Stimulated activated CD4-positive, alpha-beta T cell treated with anti-CD3 and anti-CD28 coated beads, Interleukin-1b, Interleukin-23, amount 100 ng/mL, for 24 hours (primary cell): ENCODE measurements at places on chromosomes 11 and 22.

GRCh38 chr11:118662401-118663271 lies 16.8 kb downstream of the TREH start:
- no peak for DNase-seq

- no peak for DNase-seq
These were observed 254.3 kb upstream of the SESN3 start for GRCh38 chr11:95485115-95485900.

DNA sequence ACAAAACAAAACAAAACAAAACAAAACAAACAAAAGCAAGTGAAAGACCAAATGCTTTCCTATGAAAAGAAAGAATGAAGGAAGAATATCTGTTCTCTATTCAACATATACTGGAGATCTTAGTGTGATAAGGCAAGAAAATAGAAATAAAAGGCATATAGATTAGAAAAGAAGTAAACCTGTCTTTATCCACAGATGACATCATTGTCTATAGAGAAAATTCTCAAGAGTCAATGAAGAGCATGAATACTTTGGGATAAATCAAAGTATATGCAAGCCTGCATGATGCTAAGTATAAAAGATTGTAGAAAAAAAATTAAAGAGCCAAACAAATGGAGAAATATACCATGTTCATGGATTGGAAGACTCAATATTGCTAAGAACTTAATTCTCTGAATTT lies 17.6 kb downstream of the C2CD3 start:
- no peak for DNase-seq

- DNase-seq, result no peak
These were observed 22.4 kb downstream of the SLC22A6 start for GRCh38 chr11:62962391-62962790.

GRCh38 chr11:75087319-75088305 lies 9.1 kb downstream of the OR2AT4 start:
- DNase-seq, result no peak

DNA sequence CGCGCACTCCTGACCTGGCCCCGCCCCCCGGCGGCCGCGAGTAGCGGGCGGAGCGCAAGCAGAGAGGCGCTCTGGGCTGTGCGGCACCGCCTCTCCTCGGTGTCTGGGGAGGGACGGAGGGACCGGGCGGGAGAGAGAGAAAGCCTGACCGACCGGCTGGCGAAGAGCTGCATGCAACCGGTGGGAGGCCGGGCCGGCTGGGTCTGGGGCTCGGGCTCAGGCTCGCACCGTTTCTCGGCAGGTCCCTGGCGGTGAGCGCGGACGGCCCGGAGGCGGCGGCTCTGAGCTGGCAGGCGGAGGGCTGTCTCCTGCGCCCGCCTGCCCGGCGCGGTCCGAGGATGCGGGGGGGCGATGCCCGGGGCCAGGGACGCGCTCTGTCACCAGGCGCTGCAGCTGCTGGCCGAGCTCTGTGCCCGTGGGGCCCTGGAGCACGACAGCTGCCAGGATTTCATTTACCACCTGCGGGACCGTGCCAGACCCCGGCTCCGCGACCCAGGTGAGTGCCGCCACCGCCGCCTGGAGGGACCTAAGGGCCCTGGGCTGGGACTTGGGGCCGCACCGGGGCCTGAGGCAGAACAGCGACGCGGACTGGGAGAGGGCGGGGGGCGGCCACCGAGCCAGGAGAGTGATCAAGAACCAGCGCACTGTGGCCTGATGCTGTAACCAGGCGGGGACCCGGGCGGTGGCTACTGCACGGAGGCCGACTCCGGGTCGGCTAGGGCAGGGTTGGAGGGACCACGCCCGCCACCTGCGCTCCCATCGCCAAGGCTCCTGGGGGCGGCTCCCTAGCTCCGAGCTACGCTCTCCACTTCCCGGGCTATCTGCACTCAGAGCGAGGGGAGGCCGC lies at the start of gene SYT9:
Gene SYT9 (plus strand): TSS at position 69 of the 847 bp plus-strand sequence. CDS start 283 bp downstream, at position 352.
- DNase-seq, result peak; percentile 21

DNA sequence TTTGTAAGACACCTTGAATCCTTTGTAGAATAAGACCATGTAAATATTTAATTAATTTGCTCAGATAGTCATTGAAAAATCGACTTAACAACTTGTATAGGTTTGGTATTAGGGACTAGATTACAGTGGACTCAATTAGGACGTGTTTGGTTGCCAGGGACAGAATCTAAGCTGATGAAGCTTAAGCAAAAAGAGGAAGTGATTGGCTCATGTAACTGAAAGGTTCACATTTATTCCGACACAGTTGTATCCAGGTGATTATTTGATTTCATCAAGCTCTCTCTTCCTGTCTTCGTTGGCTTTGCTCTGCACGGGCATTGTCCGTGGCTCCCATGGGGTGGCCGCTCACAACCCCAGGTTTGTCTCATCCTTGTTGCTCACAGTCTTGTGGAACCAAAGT lies 146.4 kb downstream of the C11orf91 start:
- DNase-seq, result no peak

- no peak for DNase-seq
These were observed 47.4 kb upstream of the BIRC3 start for GRCh38 chr11:102269927-102270326.

- DNase-seq, result no peak
These were observed 435.3 kb downstream of the OPCML start for GRCh38 chr11:133096981-133097380.

- no peak for DNase-seq
These were observed 1260.3 kb downstream of the BRD1 start for GRCh38 chr22:48567213-48567975.

- no peak for DNase-seq
These were observed 162.7 kb downstream of the MAML2 start for GRCh38 chr11:96180341-96180740.

DNA sequence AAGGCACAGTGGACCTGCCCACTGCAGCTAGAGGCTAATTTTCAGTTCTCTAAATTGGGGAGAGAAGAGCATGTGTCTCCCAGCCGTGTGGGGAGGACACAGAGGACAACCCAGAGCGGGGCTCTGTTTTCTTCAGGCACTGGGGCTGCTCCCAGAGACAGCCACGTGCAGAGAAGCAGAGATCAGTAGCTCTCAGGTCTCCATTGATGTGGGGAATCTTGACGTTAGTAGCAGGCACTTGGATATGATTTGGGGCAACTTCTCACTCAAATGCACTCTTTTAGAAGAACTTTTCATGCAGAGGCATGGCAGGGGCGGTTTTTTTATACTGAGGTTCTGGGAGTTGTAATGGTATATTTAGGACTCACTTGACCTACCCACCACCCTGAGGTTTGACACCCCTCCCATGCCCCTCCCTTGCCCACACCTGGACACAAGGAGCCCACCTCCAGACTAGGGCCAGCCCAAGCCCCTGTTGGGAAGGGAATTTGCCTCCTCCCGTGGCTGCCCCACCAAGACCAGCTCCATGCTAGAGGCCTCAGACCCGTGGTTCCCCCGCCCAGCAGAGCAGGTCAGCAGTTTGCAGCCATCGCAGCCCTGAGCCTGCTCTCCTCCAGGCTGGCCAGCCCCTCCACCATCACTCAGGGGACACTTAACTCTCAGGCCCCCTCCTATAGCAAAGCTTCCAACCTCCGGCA lies 94.2 kb upstream of the RTL6 start:
- no peak for DNase-seq

GRCh38 chr11:2574043-2574552 lies 125.7 kb downstream of the KCNQ1OT1 start:
- no peak for DNase-seq

GRCh38 chr11:22927793-22928192 lies 67.5 kb upstream of the CCDC179 start:
- DNase-seq, result no peak

DNA sequence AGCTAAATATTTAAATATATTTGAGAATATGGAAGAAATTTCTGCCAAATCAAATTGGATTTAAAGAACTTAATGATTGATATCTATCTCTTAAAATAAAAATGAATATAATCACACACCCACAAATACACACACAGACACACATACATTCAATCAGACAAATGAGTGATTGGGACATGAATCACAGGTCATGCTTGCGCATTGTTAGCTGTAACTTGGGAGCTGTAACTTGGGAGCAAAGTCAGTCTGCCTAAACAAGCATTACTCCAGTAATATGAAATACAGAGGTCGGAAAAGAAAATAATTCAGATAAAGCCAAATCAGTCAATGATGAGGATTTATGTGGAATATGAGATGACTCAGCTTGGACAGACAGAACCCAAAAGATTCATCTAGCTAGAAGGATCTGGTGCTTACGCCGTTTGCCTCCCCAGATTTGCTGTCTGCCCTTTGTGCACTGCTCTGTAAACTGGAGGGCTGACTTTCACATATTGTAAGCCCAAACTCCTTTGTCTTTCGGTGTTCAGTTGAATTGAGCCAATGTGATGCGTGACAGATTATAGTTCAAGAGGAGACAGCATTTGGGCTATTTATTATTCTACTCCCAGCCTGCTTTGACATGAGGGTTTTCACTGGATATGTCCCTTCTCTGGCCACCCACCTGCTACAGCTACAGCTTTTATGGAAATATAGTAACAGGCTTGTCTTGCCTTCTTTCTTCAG lies 1.6 kb downstream of the OR56B1 start:
- no peak for DNase-seq

- DNase-seq, result no peak
These were observed 72.6 kb upstream of the CADM1 start for GRCh38 chr11:115576606-115577380.

GRCh38 chr11:126815111-126815510 lies 185.5 kb downstream of the KIRREL3 start:
- no peak for DNase-seq

GRCh38 chr11:123330071-123330470 lies 100.0 kb upstream of the GRAMD1B start:
- no peak for DNase-seq

- DNase-seq, result no peak
These were observed 69.2 kb downstream of the CD82 start for GRCh38 chr11:44634401-44635281.

DNA sequence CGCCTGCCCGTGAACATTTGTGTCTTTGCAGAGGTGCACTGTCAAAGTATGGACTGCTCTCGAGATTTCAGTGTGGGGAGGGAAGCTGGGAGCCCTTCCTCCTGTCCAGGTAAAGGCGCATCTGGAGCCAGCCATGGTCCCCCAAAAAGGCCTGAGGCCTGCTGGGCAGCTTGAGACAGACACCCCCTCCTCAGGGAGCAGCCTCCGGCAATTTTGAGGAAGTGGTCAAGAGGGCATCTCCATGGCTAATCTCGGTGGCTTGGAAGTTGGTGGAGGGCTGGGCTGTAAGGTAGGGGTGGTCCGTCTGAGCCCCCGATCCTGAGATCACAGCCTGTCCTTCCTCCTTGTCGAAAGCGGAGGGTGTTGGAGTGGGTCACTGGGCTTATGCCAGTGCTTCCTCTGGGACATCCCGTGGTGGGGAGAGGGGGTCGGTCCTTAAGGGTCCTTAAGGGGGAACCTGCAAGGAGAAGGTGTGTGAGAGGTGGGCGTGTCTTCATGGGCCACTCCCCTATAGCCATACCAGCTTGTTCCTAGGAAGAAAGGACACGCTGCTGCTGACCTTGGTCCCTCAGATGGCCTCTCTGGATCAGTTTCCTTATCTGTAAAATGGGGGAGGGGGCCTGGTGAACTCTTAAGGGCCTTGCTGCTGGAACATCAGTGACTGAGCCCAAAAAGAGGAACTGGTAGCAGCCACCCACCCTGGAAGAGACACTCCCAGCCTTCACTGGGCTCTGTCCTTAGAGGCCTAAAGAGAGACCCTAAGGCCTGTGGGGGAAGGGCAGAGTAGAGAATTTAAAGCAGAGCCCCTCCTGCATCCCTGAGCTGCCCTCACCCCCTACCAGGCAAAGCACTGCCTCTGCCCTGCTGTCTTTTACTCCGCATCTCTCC lies 2.6 kb downstream of the KCNC1 start:
- DNase-seq, result no peak

GRCh38 chr11:101817581-101817980 lies 97.2 kb upstream of the CEP126 start:
- DNase-seq, result no peak

GRCh38 chr22:20203552-20204201 lies 52.8 kb upstream of the CCDC188 start:
- no peak for DNase-seq

- no peak for DNase-seq
These were observed 8.2 kb downstream of the MTFP1 start for GRCh38 chr22:30433773-30434172.

DNA sequence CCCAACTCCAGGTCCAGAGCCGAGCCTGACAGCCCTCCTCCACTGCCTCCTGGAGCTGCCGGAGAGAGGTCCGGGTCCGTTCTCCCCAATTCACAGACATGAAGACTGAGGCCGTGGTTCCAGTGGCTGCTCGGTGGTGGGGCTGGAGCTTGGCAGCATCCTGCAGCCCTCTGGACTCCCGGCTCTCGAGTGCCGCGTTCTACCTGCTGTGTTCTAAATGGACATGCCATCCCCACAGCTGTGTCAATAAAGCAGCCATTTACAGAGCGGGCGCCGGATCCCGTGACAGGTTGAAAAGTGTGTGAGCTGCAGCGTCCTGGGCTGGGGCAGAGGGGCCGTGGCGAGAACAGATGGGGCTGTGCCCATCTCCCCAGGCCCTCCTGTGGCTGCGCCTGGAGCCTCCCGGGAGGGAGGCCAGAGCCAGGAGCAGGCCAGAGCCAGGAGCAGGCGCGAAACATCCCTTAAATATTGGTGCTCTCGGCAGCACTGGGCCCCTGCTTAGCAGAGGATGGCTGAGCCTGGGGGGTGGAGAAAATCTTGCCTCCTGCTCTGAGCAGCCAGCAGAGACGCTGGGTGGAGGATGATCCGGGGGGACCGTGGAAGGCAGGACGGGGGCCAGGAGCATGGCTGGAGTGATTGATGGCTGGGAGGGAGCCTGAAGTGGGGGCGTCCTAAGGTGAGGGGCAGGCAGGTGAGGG lies 46.2 kb downstream of the FLRT1 start:
- no peak for DNase-seq

DNA sequence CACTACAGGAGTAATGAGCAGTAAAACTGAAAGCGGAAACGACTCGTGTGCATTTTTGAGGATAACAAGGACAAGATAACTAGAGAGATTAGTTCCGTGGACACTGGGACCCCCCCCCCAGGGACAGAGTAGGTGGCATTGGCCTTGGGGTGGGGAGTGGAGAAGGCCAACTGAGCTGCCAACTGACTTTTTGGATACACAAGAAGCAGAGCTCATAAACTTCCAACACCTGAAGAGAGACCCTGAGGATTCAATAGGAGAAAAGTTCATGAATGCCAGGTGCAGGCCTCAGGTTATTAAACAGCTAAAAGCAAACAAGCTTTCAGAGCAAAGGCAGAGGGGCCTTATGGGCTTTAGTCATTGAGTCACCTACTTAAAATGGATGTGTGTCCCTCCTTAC lies 17.6 kb upstream of the PRSS23 start:
- DNase-seq, result no peak
